ENCODE measurements at places on chromosomes 11 and 22.
A peak's percentile ranks its signal among the peaks of the same experiment; 100 is the strongest.

- DNase-seq, result no peak
Observed at GRCh38 chr11:121508449-121508848, 55.7 kb upstream of the SORL1-AS1 start.

- no peak for DNase-seq
Observed at GRCh38 chr11:123122341-123122740, 60.4 kb upstream of the HSPA8 start.

DNA sequence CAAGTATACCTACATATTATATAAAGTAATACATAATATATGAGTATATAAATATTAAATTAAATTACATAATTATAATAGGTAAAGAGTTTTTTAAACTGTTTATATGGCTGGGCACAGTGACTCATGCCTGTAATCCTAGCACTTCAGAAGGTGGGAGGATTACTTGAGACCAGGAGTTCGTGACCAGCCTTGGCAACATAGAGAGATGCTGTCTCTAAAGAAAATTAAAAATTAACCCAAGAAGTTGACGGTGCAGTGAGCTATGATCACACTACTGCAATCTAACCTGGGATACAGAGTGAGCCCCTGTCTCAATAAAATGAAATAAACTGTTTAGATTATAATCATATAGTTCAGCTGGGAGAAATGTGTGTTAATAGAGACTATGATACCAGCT lies 363.0 kb downstream of the DDX10 start:
- no peak for DNase-seq

GRCh38 chr11:127709960-127710359 lies 709.4 kb upstream of the KIRREL3 start:
- no peak for DNase-seq

GRCh38 chr11:66022401-66023185 lies 3.7 kb downstream of the CATSPER1 start:
- DNase-seq, result peak; percentile 69

DNA sequence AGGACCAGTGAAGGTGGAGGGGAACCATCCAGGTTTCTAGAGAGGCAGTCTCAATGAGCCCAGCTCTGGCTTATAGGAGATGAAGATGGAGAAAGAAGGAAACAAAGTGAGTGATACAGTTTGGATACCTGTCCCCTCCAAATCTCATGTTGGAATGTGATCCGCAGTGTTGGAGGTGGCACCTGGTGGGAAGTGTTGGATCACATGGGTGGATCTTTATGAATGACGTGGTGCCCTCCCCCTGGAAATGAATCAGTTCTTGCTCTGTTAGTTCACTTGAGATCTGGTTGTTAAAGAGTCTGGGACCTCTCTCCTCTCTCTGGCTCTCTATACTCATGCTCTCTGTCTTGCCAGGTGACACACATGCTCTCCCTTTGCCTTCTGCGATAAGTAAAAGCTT lies 393.1 kb upstream of the NARS2 start:
- DNase-seq, result no peak

GRCh38 chr22:41361716-41362310 lies 19.9 kb upstream of the TEF start:
- no peak for DNase-seq

GRCh38 chr11:65134952-65135632 lies 773 bp upstream of the SYVN1 start:
- peak; percentile 69 for DNase-seq

DNA sequence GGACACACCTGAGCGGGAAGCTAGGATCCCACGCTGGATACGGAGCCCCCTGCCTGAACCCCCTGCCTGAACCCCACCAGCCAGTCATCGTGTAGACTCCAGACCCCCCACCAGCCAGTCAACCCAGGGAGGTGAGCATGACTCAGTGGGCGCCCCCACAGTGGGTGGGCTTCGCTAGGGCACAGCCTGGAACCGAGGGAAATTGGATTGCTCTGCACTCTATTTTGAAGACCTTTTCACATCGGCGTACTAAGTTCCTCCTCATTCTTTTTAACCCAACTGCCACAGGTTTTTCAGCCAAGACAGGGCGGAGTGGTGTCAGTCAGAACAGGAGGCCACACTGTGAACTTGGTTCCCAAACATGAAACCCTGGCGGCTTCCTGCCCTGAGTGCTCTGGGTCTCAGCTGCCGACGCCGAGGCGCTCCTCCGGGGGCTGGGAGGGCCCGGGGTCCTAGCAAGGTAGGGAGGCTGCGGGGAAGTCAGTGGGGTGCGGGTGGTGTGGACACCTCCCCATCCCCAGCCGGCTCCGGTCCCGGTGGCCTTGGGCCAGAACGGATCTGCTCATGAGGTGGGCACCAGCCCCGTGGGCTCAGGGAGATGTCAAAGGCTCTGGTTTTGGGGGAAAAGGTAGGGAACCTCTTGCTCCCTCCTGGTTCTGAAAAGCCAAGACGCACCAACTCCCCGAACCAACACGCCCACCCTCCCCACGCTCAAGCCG lies 57.0 kb downstream of the BRD1 start:
- DNase-seq, result no peak

DNA sequence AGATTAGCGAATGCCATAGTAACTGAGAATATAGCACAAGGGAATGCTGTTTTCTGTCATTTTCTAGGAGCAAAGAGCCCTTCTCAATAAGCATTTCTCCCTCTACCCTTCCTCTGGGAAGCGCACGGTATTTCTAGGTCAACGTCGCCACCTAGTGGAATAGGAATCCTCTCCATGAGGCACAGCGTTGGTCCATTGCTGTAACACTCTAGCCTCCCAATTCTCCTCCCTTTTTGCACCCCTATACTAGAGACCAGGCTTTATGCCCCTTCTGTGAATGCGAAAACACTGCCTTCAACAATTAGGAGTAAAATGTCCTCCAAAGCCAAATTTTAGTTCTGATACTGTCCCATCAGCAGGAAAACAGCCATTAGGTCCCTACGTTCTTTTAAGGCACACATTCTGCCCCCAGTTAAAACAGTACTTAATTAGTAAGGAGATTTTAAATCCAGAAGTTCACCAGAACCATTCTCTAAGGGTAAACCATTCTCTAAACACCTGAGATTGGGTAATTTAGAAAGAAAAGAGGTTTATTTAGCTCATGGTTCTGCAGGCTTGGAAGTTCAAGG lies 12.8 kb upstream of the HYLS1 start:
- DNase-seq, result peak; percentile 13

DNA sequence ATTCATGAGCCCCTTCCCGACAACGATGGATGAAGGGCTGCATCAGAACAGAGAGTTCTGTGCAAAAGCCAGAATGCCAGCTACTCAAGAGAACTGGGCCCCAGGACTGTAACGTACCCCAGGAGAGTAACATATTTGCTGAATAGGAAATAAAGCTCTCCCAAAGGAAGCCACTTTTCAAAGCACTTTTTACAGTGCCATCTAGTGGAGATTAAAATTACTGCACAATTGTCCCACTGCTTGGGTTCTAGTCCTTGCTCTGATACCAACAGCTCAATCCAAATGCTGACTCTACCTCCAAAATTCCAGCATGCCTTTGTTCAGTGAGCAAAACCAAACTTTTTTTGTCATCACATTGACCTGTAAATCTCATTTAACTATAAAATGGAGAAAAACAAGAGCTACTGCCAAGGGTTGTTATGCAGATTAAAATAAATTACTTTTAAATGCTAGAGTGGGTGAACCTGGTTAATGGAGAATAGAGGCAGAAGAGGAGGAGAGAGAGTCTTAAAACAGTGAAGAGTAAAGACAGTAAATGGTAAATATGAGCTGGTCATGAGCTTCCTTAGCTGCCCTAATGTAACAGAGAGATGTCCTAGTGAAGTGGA lies 87.6 kb upstream of the FSHB start:
- no peak for DNase-seq

GRCh38 chr11:122100756-122101080 lies 15.3 kb downstream of the BLID start:
- DNase-seq, result no peak

DNA sequence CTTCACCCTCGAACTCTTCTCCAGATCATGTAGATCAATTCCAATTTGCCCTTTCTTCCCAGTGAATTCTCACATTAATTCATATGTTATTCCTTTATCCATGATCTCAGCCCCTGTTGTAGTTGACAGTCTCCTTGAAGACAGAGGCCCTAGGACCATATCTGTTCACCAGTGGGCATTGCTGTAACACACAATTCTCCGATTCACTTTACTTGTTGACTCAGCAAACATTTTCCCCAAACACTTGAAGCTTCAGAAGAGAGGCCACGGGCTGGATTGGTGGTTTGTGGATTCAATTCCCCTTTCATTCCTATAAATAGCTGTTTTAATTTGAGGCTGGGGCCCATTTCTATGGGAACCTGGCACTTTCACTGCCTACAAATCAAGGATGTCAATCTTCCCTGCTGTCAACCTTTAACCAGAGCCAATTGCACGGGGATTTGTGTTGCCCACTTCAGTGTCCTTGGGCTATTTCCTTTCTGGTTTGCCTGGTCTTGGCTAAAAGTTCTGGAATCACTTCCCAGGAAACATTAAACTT lies 393.0 kb upstream of the KIRREL3 start:
- DNase-seq, result no peak

DNA sequence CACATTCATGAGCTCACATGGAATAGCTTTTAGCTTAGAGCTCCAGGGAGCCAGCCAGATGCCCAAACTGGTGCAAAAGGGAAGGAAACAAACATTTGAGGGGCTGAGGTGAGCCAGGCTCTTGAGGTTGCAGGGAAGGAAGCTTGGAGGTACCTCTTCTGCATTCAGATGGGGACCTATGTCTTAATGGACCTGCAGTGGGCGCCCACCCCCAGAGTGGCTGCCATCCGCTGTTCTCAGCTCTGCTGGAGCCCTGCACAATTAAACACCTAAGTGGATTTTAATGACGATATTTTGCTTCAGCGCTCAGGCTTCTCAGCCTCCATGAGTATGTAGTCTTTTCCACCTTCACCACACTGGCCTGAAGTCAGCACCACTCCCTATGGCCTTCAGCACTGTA lies 100.8 kb downstream of the LDLRAD3 start:
- no peak for DNase-seq

DNA sequence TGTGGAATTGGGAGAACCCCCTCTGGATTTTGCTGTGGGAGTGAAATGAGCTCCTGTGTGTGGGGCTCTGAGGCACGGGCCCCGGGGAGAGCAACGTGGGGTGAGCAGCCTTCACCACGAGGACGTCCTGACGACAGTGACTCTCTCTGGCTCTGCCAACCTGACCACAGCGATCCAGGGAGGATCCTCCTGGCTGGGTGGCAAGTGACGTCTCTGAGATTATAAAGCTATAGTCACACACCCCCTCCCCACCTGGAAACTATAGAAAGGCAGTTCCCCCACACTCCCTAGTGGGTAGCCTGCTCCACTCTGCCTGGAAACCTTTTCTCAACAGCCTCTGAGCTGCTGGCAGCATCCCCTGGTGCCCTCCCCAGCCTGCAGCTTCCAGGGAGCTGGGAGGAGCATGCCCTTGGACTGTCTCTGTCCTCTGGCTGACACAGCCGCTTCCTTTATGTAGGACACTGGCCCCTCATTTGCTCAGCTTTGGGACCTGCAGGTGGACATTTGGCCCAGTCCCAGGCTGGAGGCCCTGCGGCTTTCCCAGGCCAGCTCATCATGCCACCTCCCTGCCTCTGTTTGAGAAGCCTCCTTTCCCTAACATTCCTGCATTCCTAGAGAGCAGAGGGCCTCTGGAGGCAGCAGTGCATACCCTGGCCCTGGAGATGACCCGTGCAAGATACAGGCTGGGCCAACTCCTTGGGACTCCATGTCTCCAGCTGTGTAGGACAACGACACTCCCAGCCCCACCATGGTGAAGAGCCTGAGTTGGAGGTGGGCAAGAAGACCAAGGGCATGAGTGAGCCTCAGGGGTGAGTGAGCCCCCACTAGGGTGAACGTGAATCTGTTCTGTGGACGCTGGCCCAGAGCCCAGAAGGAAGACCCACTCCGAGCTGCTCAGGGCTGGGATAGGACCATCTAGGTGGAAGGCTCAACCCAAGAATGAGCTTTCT lies 314.0 kb downstream of the NTM start:
- no peak for DNase-seq

- no peak for DNase-seq
Observed at GRCh38 chr11:501001-501682, 5.9 kb downstream of the RNH1 start.

GRCh38 chr11:114819028-114819427 lies 140.7 kb downstream of the NXPE2 start:
- DNase-seq, result no peak

DNA sequence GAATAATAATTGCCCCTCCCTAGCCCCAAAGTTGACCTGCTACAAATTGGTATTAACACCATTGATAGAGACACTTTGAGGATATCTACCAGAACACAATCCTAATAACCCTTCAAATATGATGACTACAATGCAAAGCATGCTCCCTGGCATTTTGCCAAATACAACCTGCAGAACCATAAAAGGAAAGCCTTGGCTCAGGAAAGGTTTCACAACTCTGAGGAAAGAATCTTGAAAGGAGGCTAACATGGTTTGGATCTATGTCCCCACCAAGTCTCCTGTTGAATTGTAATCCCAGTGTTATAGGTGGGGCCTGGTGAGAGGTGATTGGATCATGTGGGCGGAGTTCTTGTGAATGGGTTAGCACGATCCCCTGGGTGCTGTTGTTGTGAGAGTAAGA lies 140.4 kb upstream of the ARHGAP42 start:
- no peak for DNase-seq

- no peak for DNase-seq
Observed at GRCh38 chr11:72141066-72141465, 5.5 kb downstream of the FOLR3 start.

GRCh38 chr22:46044621-46045458 lies 67.9 kb upstream of the WNT7B start:
- DNase-seq, result no peak

GRCh38 chr11:93117565-93117964 lies 80.2 kb downstream of the SLC36A4 start:
- no peak for DNase-seq

DNA sequence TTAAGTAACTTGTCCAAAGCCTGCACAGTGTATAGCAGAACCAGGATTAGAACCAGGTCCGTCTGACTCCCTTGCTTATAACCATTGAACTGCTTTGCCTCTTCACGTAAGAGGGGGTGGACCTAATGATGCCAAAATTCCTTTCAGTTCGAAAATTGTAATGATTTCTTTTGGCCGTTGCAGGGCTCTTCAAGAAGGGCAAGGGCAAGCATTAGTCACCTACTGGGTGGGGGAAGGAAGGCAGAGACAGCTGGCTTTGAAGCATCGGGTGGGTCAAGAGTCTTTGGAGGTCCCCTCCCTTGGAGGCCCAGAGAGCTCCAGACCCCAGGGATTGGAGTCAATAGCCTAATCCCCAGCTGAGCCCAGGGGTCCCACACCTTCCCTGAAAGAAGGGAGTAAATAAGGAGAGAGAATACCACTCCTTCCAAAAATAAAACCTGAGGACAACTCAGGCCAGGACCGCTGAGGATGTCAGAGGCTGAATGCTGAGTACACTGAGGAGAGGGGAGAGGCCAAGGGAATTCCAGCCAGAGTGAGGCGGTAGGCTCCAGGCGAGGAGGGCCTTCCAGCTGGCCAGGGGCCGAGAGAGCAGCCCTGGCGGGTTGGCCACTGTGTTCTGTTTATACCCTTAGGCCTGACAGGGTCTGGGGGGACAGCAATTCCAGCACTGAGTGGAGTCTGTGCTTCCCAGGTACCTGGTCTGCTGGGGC lies 14.1 kb downstream of the CREB3L1 start:
- no peak for DNase-seq
